ENCODE measurements at places on chromosomes 7 and 10.

- no peak for DNase-seq
These were observed 1.0 kb downstream of the PSMC2 start for GRCh38 chr7:103348452-103348851.

DNA sequence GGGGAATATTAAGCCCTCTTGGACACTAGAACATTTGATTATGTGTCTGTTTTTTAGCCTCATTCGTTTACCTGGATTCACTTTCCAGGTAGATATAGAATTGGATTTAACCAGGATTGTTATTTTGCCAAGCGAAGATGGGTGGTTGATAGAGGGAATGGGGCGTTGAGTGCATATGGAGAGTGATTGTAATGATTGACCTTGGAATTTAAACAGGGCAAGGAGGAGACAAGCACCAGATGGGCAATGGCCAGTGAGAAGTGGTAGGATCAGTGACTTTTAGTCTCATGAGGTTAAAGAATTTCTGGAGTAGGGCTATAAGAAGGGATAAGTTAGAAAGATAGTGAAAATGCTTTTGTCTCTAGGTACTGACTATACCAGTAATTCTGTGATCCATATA lies 211.2 kb upstream of the CSTF2T start:
- DNase-seq, result no peak

DNA sequence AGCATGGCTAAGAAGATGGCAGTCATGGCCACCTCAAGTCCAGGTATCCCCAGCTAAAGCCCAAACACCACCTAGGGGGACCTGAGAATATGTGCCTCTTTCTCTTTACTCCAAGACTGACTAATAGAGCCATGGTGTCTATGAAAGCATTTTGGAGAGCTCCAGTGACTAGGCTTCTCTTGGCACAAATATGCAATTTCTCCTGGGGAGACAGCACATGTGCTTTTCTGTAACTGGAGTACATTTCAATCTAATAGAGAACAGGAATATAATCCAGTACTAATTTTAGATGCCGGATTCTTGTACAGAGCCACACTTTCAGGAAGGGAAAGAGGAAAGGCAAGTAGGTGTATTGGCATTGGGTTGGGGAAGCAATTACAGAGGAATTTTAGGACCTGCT lies 260.1 kb downstream of the BMPER start:
- no peak for DNase-seq

DNA sequence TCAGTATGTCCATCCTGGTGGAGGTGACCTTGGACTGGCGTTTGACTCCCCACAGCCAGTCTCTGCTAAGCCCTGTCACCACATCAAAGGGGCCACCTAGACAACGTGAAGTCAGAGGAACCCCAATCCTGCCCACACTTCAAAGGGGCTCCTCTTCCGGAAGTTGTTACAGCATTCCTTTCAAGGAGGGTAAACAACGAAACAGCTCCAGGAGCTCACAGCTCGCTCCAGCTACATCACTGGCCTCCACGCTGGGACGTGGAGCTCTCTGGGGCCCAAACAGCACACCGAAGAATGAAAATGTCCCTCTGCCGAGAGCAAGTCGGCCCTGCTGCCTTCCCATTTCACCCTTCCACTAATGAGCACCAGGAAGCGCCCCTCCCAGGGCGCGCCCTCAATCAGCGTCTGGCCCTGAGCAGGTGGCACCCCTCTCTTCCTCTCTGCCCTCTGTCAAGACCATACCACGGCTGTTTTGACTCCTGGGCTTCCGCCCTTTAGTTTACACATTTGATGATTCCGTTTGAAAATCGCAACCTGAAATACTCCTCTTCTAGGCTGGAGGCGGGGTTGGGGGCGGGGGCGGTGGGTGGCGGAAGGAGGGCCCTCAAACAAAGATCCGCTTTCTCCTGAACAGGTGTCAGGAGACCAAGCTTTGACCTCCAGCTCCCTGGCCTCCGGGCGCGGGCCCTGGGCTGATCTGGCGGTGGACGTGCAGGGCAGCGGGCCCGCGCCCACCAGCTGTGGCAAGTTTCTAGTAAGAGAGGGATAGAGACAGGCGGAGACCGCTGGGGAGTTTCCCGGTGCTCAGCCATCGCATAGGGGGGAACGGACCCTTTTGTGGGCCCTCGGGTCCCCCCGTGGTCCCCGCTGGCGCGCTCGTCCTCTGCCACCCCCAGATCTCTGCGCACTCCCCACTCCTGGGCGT lies 53.1 kb upstream of the KDM7A start:
- DNase-seq, result peak; percentile 80

DNA sequence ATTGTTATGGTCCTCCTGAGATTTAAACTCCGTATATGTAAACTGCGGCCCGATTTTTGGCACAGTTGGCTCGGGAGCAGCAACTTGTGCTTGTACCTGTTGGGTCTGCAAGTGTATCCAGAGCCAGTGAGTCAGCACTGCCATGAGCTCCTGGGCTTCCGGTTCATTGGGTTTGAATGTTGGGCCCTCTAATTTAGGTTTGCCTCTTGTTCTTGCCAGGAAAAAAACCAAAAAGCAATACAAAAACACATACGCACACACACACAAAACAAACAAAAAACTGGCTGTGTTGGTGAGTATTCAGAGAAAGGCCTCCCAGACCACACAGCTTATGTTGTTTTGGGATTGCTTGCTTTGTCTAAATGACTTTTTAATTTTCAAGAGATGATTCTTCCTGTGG lies 26.3 kb downstream of the SND1 start:
- DNase-seq, result no peak

DNA sequence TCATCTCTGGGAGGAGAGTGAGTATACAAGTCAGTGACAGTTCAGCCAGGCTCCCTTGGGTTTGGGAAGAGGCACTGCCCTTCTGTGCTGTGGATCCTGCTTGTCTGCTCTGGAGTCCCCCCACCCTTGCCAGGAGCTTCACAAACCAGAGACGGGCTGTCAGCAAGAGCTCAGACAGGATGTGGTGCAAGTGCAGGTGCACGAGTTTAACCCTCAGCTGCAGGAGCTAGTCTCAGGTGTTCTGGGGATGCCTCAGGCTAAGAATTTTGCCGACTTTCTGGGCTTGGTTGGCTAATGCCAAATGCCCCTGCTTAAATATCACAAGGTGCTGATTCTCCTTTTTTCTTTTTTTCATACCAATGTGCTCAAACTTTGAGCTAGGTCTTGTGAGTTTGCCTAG lies 22.3 kb downstream of the ZNF783 start:
- peak; percentile 7 for DNase-seq

- DNase-seq, result peak; percentile 53
These were observed 265.7 kb upstream of the IMMP2L start for GRCh38 chr7:111827863-111828504.

DNA sequence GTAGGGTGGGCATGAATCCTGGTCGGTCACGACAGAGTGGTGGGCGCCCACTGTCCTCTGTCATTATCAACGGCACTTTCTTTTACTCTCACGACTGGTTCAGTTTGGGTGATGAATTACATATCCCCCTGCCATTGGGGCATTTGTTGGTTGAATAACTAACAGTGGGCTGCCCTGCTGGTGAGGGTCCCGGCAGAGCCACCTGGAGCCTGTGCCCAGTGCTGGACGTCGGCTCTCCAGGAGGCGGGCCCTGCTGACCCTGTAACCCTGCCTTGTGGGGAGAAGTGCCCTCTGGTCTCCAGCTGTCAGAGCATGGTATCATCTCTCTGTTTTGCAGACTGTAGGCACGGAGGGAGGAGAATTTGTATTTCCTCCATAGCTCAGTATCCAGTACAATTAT lies 199.1 kb downstream of the GLRX3 start:
- no peak for DNase-seq

DNA sequence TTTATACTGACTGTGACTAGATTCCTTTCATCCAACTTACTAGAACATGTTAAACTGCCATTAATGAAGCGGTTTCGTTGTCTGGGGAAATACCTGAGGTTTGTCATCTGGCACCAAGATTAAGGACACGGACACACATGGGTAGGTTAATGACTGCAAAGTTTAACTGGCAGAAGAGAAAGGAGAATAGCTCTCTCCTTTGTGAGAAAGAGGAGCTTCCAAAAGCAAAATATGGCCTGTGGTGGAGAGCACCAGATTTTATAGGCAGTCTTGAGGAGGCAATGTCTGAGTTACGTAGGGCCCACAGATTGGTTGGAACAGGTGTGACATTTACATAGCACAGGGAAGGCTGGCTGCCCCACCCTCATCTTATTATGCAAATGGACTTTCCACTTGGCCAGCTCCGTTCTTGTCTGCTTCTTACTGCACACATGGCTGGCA lies 1193.0 kb upstream of the CELF2 start:
- DNase-seq, result peak; percentile 75

GRCh38 chr10:58721601-58722281 lies 209.1 kb downstream of the BICC1 start:
- DNase-seq, result no peak

- no peak for DNase-seq
These were observed 695.6 kb downstream of the PARD3 start for GRCh38 chr10:34119456-34119855.

- no peak for DNase-seq
These were observed 24.0 kb downstream of the MPP7 start for GRCh38 chr10:28278842-28279241.

- DNase-seq, result no peak
These were observed 203.4 kb upstream of the AHR start for GRCh38 chr7:17094963-17095574.

GRCh38 chr7:74462707-74463100 lies 9.0 kb downstream of the GTF2IRD1 start:
- no peak for DNase-seq
